ENCODE measurements at places on chromosomes 2 and 18.
A peak's percentile ranks its signal among the peaks of the same experiment; 100 is the strongest.

- DNase-seq = no peak
Observed at GRCh38 chr18:6626457-6626856, 103.1 kb upstream of the ARHGAP28 start.

DNA sequence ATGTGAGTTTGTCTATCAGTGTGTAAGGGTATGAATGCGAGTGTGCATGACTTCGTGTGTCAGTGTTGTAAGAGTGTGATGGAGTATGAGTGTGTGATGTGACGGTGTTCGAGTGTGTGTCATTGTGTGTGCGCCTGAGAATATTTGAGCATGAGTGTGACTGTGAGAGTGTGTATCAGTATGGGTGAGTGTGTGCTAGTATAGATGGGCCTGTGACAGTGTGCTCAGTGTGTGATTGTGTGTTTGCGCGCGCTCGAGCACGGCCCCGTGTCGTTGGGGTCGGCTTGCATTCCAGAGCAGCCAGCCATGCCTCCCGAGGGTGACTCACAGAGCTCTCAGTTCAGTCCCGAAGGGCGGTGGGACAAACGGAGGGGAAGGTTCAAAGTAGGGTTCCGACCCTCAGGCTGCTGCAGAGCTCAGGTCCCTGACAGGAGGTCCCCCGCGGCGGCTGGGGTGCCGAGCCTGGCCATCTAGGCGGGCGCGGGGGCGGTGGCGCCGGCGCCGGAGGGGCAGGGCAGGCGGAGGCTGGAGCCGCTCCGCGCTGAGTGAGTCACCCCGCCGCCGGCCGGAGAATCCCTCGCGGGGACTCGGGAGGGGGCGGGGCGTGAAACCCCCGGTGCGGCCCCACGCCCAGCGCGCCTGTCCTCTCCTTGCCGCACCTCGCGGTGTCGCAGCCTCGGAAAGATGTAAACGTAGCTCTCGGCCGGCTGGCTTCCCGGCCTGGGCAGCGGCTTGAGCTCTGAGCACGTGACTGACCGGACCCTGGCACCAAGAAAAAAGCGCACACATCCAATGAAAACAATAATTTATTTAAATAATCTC, 3.8 kb downstream of the DLX2 start:
- DNase-seq = no peak

GRCh38 chr2:179636995-179637394, 224.4 kb downstream of the ZNF385B start:
- no peak for DNase-seq

GRCh38 chr2:136129601-136130000, 11.7 kb upstream of the CXCR4 start:
- peak; percentile 9 for DNase-seq

DNA sequence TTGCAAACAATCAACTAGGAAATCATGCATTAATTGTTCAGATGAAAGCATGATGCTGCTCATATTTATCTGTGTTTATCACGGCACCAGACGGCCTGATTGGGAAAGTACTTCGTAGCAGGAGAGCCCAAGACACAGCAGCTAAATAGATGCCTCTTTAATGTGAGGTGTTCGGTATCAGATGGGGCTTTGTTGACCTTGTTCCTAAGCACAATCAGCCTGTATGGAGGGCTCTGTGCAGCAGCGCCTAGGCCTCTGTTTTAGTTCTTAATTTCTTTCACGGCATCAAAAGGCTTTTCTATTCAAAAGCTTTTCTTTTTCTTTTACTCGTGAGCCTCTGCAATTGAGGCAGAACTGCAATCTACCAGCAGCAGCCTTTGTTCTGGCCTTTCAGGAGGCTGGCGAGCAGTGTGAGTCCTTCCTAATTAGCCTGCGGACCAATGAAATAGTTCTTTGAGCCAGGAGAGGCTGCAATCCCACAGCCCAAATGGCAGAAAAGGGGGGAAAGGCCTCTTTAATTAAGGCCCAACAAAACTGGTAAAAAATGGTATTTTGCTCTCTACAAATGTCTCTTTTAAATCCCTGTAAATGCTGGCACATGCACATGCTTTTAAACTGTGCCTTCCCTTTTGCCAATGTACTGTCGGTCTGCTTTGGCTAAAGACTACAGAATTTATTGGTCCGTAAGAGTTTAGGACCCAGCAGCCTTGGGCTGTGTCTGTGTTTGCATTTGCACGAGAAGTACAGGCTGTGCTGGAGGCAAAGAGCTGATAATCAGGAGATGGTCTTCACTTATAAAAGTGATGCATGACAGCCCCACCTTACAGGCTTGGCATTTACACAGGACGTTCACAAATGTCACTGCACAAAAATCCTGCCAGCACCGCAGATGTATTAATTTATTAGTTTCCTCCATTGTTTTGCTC, 159.6 kb downstream of the RND3 start:
- no peak for DNase-seq

- no peak for DNase-seq
Observed at GRCh38 chr2:163264341-163264740, 425.8 kb upstream of the KCNH7 start.

- no peak for DNase-seq
Observed at GRCh38 chr2:175001566-175001965, 3.6 kb downstream of the CHN1 start.

Measured in T-helper 2 cell (primary cell).